ENCODE measurements at places on chromosomes 13 and 19. TPM values are rescaled to one million over a fixed set of nuclear protein-coding genes. Genes with fewer than 3 reads are reported as not detected.

GRCh38 chr19:41595258-41595889 lies 19.4 kb downstream of the CEACAM21 start:
- DNase-seq = peak; percentile 87

DNA sequence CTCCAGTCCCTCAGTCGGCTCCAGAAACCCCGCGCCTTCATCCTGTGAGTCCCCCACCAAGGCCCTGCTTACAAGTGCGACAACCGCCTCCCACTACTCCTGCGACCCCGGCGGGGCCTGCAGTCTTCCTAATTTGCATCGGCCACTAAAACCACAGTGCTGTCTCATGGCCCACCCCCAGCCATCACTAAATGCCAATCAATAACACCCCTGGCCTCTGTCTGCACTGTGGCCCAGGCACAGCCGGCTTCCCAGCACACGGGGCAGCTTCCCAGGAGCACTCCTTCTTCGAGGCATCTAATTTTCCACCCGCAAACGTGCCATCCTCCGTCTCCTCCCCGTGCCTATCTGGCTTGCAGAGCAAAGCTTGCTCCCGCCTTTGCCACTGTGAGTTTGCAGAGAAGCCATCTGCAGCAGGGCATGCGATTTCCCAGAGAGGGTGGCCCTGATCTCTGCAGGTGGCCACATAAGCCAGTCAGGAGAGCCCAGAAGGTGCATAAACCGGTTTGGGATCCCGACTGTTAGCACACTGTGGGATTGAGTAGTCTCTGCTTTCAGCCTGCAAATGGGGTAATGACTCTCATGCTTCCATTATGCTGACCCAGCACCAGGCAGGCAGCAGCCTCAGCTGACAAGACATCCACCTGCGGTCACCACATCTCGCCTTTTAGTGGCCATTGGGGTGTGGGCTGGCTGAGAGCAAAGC lies 34.0 kb upstream of the USE1 start:
- DNase-seq = no peak

DNA sequence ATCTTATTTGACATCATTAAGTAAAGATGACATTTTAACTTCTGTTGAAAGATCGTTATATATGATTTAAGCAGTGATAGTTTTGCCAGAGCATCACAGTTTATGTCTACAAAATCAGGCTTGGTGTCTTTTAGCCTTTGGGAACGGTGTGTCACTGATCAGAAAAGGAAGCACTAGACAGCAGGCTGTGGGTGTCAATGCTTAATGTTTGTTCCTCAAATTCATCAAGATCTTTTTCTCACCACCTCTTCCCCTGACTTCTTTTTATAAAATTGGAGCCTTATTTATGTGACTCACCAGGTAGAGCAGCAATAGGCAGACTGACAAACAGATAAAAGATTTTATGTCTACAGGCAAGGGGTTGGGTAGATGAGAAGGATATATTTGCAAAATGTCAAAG lies 1558.5 kb downstream of the EFNB2 start:
- no peak for DNase-seq

- peak; percentile 94 for DNase-seq
These were observed at the start of gene ZNF473 for GRCh38 chr19:50025794-50026549. Gene ZNF473 (plus strand): TSS chr19:50026005. CDS start chr19:50031083, 5,078 bp downstream.

GRCh38 chr13:30341815-30342570 lies 34.6 kb upstream of the KATNAL1 start:
- DNase-seq = peak; percentile 94

DNA sequence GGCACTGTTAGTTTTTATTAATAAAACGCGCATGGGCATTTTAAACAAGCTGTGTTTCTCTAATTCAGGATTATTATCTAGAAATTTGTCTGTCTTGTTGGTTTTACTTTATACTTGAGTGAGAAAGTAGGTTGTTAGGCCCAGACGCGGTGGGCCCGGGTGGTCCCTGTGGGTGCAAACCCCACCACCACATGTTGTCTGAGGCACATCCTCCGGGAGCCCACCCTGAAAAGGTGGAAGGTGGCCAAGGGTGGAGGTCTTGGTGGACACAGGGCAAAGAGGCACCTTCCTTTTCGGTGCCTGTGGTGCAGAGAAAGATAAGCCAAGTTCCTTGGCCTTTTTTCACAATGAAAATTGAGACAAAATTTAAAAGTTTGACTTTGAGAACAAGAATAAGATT lies 16.6 kb downstream of the ATP4B start:
- DNase-seq = no peak

DNA sequence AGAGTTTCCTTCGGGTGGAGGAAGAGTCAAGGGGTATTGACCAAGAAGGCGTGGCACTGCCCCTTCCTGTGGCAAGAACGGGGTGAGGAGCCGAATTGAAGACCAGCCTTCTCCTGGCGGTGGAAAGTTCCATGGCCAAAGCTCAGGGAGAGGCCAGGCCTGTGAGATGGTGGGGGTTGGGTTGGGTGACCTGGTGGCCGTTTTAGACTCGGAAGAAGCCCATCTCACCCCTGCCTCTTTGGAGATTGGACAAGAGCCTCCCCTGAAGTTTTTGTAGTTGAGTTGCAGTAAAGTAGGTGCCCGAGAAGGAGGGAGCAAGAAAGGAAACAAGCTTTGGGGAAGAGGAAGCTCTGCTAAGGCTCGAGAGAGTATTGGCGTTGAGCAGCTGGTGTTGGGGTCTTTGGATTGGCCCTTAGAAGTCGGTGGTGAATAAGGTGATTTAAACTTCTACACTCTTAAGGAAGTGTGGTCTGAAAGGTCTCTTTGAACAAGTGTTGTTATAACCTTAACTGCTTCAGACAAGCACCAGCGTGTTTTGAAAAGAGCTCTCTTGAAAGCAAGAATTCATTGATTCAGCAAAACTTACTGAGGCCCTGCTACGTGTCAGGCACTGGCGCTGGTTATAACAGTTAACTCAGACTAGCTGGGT lies 964 bp downstream of the SPINT2 start:
- DNase-seq = no peak

DNA sequence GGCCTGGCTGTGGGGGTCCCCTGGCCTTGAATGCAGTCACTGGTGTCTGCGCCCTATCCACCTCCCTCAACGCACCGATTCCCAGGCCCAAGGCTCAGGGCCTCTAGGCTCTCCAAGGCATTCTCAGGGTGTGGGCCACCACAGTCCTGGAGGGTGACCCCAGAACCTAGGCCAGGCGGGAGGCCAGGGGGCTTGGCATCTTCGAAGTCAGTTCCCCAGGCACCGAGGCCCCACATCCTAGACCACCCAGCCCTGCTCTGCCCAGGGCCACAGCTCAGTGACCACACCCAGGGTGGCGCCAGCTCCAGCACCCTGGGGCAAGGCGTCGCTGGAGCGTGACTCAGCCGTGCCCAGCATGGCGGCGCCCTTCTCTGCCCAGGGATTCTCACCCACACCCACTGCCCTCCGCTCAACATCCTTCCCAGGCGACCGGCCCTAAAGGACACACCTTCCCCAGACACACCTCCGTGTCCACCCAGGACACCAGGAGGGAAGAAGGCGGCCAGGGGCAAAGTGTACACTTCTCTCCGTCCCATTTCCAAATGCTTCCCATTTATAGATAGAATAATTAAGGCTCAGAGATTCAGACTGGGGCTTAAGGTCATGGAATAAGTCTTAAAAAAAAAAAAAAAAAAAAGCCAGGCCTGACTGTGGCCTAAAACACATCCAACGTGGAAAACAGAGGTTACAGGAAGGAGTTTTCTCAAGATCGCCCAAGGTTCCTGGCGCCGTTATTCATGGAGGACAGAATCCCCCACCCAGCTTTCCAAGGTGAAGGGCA lies 36.4 kb upstream of the NANOS3 start:
- peak; percentile 75 for DNase-seq

- DNase-seq = no peak
These were observed 36.7 kb downstream of the CUL4A start for GRCh38 chr13:113245849-113246796.

- DNase-seq = no peak
These were observed 59.4 kb downstream of the CHST8 start for GRCh38 chr19:33681081-33681680.

DNA sequence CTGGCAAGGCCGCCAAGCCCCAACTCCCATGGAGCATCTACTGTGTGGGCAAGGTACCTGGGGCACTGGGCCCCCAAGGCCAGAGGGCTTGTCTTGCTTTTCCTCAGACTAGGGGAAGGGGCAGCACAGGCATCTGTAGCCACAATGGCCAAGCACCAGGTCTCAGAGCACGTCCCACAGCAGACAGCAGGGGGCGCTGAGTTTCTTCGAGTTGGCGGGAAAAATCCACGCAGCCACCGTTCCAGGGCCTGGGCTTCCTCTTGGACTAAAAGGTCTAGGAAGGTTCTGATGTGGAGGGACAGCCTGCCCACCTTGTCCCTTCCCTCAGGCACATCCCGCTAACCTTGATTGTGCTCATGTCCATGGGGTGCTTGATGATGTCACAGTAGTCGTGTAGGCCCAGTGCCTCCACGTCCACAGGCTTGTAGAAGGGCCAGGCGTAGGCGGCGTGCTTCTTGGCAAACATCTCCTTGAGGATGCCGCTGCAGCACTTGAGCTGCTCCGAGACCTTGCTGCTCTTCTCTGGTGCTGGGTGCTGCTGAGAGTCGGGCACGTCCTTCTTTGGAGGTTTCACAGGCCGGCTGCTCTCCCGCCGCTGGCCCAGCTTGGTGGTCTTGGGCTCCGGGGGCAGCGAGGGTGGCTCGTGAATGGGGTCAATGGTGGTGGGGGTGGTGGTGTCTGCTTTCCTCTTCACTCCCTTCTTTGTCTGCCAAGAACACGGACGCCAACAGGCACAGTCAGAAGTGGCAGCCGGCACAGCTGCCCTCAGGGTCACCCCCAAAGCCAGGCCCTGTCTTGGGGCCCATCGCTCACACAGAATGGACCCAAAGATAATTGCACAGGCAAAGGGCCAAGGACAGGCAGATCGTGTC lies 32.0 kb upstream of the EPHX3 start:
- peak; percentile 50 for DNase-seq

GRCh38 chr13:81302125-81302524 lies 961.2 kb upstream of the SPRY2 start:
- no peak for DNase-seq

DNA sequence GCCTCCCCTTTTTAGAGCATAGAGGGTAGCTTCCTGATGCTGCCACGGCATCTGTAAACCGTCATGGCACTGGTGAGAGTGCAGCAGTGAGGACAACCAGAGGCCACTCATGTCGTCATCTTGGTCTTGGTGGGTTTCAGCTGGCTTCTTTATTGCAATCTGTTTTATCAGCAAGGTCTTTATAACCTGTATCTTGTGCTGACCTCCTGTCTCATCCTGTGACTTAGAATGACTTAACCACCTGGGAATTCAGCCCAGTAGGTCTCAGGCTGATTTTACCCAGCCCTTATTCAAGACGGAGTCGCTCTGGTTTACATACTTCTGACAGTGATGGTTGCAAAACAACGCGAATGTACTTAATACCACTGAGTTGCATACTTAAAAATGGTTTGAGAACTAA lies 14.4 kb upstream of the FBN3 start:
- DNase-seq = no peak

DNA sequence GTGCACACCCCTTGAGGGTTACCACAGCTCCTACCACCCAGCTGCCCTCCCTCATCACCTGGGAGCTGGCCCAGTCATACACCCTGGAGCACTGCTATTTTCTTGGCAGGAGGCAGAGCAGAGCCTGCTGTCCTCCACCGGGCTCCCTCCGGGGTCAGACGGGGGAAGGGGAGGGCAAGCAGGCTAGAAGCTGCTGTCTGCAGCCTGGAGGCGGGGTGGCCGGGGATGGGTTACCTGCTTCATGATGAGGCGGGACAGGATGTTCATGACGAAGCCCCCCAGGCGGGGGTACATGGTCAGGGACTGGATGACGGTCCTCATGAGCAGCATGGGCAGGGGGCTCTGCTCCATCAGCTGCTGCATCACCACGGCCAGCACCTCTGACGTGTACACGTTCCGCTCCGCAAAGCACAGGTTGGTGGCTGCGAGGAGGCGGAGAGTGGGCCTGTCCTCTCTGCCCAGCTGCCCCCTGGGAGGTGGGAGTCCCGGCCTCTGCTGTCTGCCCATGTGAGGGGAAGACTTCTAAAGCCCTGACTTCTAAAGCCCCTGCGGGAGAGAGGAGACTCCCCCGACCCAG lies 2.7 kb upstream of the RSPH6A start:
- no peak for DNase-seq

- no peak for DNase-seq
These were observed 12.5 kb downstream of the CEACAM3 start for GRCh38 chr19:41808663-41809566.

GRCh38 chr13:42384265-42384664 lies 112.3 kb downstream of the AKAP11 start:
- no peak for DNase-seq

GRCh38 chr13:39419876-39420275 lies 183.1 kb downstream of the LHFPL6 start:
- DNase-seq = no peak

DNA sequence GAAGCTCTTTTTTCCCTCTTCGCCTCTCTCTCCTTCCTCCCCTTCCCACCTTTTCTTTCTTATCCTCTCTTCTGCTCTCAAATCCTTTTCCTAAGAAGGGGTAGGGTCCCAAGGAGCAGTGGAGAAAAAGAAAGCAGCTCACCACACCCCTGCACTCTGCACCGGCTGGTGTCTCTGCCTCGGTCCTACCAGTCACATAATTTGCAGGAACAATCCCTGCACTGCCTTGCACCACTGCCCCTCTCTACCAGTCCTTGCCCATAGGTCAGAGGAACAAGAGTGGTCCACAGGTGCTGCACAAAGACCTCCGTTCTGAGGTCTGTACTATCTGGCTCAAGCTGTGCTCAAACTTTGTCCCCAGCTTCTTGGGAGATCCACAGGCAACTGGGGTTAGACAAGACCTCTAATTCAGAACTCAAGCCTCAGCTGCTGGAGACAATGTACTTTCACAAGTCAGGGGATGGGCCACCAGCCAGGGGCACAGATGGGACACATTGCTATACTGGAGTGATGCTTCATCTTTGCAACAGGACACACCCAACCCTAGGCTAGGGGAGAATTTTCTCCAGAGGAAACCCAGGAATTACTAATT lies 125.4 kb upstream of the ZNF507 start:
- DNase-seq = no peak

- no peak for DNase-seq
These were observed 14.0 kb upstream of the NEK3 start for GRCh38 chr13:52173373-52173772.

GRCh38 chr13:89695343-89696257 lies 1651.9 kb upstream of the MIR17HG start:
- DNase-seq = no peak

Gene SLC7A9
- not detected for total RNA-seq

Gene MEIOSIN
- total RNA-seq = not detected

Gene CBARP
- 8.4 TPM for total RNA-seq

Gene SLC25A23
- 18.0 TPM for total RNA-seq

Gene FLT1
- 118 TPM for total RNA-seq

Gene CELF5
- 0.20 TPM for total RNA-seq

Gene POU4F1
- not detected for total RNA-seq

Gene MAST1
- not detected for total RNA-seq

Gene ZNF296
- 0.76 TPM for total RNA-seq

Gene ZNF91
- 23.6 TPM for total RNA-seq

Gene CRX
- total RNA-seq = not detected

Gene FXYD3
- total RNA-seq = not detected

Gene SCN1B
- 7.5 TPM for total RNA-seq
